ENCODE measurements at places on chromosomes 7 and 10.
A peak's percentile ranks its signal among the peaks of the same experiment; 100 is the strongest.

DNA sequence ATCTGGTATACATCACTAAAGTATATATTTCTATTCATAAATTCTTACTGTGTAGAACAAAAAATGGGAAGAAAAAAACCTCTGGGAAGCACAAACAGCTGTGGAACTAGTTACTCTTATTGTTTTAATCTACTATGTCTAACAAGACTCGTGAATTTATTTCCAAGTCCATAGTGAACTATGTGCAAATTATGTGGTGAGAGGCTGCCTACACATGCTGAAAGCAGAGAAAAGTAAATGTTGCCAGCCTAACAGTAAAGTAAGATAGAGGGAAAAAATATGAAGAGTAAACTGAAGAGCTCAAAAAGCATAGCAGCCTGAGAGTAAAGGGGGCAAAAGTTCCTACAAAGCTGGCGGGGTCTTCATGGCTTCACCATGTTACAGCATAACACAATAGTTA lies 3.0 kb downstream of the GDI2 start:
- no peak overlapping the region for H3K27ac ChIP-seq
- H3K27me3 ChIP-seq, result no peaks in the 10 kb centered on the region
- peaks cover 11% of the 10 kb centered on the region for H3K36me3 ChIP-seq
- DNase-seq, result no peak

DNA sequence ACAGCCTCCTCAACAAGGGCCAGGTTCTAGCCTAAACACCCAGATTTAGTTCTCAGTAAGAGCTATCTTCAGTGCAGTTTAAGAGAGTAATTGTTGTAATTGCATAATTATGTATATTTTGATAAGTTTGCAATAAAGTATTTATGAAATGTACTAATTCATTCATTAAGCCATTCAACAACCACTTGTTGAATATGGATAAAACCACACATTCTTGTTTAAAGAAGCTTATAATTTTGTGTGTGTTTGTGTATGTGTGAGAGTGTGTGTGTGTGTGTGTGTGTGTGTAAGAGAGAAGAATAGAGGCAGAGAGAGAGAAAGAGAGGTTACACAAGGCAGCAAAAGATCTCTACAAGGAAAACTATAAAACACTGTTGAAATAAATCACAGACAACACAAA lies 115.0 kb upstream of the SLC25A13 start:
- H3K27me3 ChIP-seq, result no peaks in the 10 kb centered on the region
- H3K36me3 ChIP-seq, result no peaks in the 10 kb centered on the region
- H3K27ac ChIP-seq, result no peak overlapping the region
- no peak overlapping the region for H3K4me3 ChIP-seq

GRCh38 chr7:36280840-36281812 lies 108.5 kb upstream of the ANLN start:
- H3K4me1 ChIP-seq, result peaks cover 57% of the 10 kb centered on the region
- H3K27me3 ChIP-seq, result no peaks in the 10 kb centered on the region
- no peaks in the 10 kb centered on the region for H3K36me3 ChIP-seq
- H3K27ac ChIP-seq, result peak overlapping the region; percentile 36
- H3K4me3 ChIP-seq, result no peak overlapping the region
- peak; percentile 90 for DNase-seq

DNA sequence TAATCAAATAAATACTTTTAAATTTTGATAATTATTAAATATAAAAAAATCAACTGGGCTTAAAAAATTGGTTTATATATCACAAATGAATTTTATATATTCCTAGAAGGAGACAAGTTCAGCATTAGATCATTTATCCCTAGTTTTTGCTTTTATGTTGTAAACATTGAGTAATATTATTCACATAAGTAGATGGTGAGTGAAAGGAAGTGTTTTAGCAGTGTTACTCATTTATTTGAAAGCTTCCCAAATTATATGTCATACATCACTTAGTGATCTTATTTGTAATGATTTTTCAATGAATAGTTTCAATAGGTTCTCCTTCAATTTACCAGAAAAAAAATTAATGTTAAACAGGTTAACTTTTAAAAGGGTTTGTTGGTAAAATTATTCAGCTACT lies 15.8 kb downstream of the KLLN start:
- H3K36me3 ChIP-seq, result no peaks in the 10 kb centered on the region
- H3K4me1 ChIP-seq, result no peaks in the 10 kb centered on the region
- no peaks in the 10 kb centered on the region for H3K27me3 ChIP-seq
- H3K27ac ChIP-seq, result no peak overlapping the region
- H3K4me3 ChIP-seq, result no peak overlapping the region
- no peak for DNase-seq

DNA sequence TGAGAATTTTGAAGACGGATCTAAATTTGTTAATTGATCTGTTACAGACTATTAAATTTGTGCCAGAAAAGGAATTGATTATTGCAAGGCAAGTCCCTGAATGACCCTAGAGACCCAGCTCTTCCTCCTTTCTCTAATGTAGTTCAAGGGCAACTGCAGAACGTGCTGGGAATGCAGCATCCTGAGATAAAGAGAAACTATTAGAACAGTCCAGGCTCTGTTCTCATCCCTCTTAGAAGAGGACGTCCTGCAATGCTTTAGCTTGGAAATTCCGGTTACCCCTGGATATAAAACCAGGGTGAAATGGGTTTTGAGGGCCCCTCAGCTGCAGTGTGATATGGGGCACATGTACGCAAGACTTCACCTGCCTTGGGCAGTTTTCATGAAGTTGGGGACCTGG lies 67.3 kb downstream of the PTN start:
- DNase-seq, result no peak
- no peak overlapping the region for H3K27ac ChIP-seq
- no peaks in the 10 kb centered on the region for H3K4me1 ChIP-seq
- H3K27me3 ChIP-seq, result no peaks in the 10 kb centered on the region
- H3K36me3 ChIP-seq, result no peaks in the 10 kb centered on the region

DNA sequence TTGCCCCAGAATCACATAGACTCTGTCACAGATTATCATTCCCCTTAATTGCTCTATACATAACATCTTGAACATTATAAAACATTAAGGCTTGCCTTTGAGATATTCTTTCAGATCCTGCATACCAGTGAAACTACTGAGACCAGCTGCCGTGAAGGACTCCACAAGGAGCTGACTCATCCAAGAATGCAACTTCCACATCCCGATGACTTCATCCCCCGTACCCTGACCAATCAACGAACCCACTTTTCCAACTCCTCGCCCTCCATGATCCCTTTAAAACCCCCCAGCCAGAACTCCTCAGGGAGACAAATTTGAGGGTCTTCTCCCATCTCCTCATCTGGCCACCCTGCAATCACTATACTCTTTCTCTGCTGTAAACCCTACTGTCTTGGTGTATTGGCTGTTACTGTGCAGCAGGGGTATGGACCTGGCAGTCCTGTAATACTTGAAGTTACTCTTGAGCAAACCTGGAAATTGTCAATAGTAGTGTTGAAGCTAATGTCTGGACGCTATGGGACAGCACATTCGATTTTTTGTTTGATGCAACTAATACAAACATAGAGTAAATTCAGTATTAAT lies 49.8 kb downstream of the HTR5A start:
- no peaks in the 10 kb centered on the region for H3K4me1 ChIP-seq
- no peak for DNase-seq
- no peaks in the 10 kb centered on the region for H3K27me3 ChIP-seq
- no peak overlapping the region for H3K4me3 ChIP-seq

- H3K27ac ChIP-seq, result no peak overlapping the region
Observed at GRCh38 chr7:155058896-155059295, 11.2 kb upstream of the HTR5A start.

DNA sequence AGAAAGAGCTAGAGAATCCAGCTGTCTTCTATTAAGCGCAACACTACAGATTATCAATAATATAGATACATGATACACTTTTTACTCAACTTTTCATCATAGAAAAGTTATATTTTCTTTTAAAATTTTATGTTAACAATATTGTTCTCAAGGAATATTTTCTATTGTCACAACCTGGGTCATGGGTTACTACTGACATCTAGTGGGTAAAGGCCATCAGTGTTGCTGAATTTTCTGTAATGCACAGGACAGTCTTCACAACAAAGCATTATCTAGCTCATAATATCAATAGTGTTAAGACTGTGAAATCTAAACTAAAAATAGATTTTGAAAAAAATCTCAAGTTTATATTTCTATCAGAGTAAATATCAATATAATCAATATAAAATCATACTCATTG lies 209.8 kb downstream of the ZNF33B start:
- H3K27ac ChIP-seq, result no peak overlapping the region
- no peak overlapping the region for H3K4me3 ChIP-seq
- no peak for DNase-seq
- no peaks in the 10 kb centered on the region for H3K4me1 ChIP-seq
- no peaks in the 10 kb centered on the region for H3K36me3 ChIP-seq
- H3K27me3 ChIP-seq, result no peaks in the 10 kb centered on the region

DNA sequence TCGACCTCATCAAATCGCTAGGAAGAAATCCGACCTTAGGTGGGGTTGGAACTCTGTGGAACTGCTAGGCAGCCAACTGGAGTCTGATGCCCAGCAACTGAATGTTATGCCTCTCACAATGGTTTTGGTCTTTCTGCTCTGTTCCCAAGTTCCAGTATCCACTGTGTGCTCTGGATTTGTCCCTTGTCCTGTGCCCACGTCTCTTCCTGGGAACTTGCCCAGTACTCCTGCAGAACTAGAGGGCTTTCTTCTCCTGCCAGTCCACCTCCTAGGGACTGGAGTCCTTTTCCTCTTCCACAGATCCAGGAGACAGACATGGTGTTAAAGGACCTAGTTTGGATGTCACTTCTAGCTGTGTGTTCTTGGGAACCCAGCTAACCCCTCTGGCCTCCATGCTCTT lies 26.6 kb downstream of the PRTFDC1 start:
- H3K4me3 ChIP-seq, result no peak overlapping the region
- H3K27ac ChIP-seq, result no peak overlapping the region
- H3K36me3 ChIP-seq, result no peaks in the 10 kb centered on the region
- peaks cover 14% of the 10 kb centered on the region for H3K4me1 ChIP-seq

DNA sequence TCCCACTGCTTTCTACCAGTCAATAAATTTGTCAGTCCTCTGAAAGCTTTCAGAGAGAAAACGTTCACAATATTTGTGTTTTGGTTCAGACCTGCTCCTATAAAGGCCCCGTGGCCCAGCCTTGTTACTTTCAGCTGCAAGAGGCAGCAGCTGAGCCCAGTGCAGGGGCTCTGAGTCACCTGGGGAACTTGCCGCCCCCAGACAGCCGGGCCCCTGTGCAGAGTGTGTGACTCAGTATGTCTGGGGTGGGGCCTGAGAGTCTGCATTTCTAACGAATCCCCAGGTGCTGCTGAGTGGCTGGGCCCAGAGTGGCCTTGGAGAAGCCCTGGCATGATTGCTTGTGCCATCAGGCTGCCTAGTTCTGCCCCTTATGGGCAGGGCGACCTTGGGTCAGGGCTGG lies 303.5 kb downstream of the PAXIP1 start:
- no peak for DNase-seq
- no peaks in the 10 kb centered on the region for H3K4me1 ChIP-seq
- H3K4me3 ChIP-seq, result no peak overlapping the region
- no peaks in the 10 kb centered on the region for H3K27me3 ChIP-seq
- H3K36me3 ChIP-seq, result no peaks in the 10 kb centered on the region

DNA sequence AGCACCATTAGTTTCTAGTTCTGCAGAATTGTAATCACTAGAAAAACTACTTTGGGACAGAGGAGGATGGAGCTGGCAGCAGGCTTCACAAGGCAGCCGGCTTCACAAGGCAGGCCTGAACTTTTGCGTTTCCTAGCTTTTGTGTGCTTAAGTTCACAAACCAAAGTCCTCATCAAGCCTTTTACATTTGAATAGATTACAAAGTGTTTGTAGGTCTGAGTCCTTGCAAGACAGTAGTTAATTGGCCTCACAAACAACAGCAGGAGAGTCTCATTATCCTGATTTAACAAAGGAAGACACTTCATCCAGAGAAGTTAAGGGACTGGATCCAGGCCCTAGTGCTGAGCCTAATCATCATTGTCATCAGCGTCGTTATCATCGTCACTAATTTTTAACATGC lies 147.8 kb upstream of the AUTS2 start:
- no peaks in the 10 kb centered on the region for H3K27me3 ChIP-seq
- no peaks in the 10 kb centered on the region for H3K4me1 ChIP-seq
- no peak for DNase-seq
- no peaks in the 10 kb centered on the region for H3K36me3 ChIP-seq

- H3K27ac ChIP-seq, result no peak overlapping the region
- no peak overlapping the region for H3K4me3 ChIP-seq
- no peaks in the 10 kb centered on the region for H3K27me3 ChIP-seq
- peaks cover 35% of the 10 kb centered on the region for H3K36me3 ChIP-seq
Observed at GRCh38 chr10:132776186-132776585, 9.8 kb downstream of the NKX6-2 start.

- peaks cover 44% of the 10 kb centered on the region for H3K4me1 ChIP-seq
- H3K36me3 ChIP-seq, result no peaks in the 10 kb centered on the region
- peak; percentile 58 for DNase-seq
- H3K4me3 ChIP-seq, result no peak overlapping the region
- H3K27ac ChIP-seq, result no peak overlapping the region
Observed at GRCh38 chr7:30159163-30159562, 24.4 kb downstream of the MTURN start.

DNA sequence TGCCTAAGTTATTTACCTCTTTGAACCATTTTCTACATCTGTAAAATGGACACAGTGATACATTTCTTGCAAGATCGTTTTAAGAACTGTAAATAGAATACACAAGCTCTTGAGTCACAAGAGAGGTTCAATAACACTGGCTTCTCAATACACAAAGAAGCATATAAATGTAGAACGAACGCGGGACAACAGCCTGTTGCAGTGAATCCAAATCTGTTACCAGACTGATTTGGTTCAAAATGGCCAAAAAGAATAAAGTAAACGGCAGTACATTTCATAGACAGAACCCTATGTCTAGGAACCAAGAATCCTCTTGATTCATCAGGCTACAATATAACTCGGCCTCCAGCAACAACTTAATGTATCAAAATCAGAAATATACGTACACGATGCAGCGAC lies 701 bp downstream of the MTPAP start:
- H3K27ac ChIP-seq, result peak overlapping the region; percentile 94
- peaks cover 13% of the 10 kb centered on the region for H3K36me3 ChIP-seq
- H3K4me1 ChIP-seq, result peaks cover 17% of the 10 kb centered on the region
- peak overlapping the region; percentile 50 for H3K4me3 ChIP-seq
- H3K27me3 ChIP-seq, result no peaks in the 10 kb centered on the region
- DNase-seq, result no peak

DNA sequence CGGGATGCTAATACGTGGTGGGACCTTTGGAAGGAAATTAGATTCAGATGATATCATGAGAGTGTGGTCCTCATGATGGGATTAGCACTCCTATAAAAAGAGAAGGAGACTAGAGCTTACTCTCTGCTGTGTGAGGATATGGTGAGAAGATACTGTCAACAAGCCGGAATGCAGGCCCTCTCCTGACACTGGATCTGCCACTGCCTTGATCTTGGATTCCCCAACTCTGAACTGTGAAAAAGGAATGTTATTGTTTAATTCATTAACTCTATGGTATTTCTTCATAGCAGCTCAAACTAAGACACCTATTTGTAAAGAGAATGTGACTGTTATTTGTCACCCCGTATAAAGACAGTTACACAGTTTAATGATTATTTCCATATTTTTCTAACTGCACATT lies 1227.5 kb upstream of the C7orf33 start:
- DNase-seq, result no peak
- H3K27ac ChIP-seq, result no peak overlapping the region
- H3K27me3 ChIP-seq, result no peaks in the 10 kb centered on the region

Measured in CD14-positive monocyte (primary cell).